ENCODE measurements at places on chromosomes 3 and 15.

DNA sequence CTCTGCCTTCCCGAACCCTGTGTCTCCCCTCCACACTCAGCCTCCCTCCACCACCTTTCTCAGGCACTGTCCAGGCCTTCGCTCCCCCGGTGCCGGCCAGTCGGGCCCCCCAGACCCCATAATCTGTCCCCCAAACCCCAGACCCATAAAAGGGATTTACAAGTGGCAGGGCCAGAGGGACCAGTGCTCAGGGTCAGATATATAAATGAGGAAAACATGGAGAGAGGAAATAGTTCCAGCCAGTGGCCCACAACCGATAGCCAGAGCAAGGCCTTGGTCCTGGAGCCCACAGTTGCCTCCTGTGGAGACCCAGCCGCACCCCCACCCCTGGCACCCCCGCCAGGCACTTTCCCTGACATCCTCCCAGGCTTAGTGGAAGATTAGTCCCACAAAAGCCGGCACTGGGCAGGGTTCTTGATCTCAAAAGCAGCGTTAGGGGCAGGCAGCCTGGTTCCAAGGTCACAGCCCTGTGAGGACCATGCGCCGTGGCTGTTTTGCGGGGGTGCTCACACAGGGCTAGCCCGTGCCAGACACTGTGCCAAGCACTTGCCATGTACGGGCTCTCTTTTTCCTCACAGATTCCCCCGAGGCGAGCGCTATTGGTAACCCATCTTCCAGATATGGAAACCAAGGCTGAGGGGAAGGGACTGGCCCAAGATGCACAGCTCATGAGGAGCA is 1.1 kb upstream of the PLXND1 start:
- DNase-seq = no peak

GRCh38 chr3:184780981-184781515 is 30.9 kb upstream of the VPS8 start:
- peak; percentile 39 for DNase-seq

GRCh38 chr15:40941528-40942336 is 11.5 kb upstream of the CHAC1 start:
- peak; percentile 96 for DNase-seq

DNA sequence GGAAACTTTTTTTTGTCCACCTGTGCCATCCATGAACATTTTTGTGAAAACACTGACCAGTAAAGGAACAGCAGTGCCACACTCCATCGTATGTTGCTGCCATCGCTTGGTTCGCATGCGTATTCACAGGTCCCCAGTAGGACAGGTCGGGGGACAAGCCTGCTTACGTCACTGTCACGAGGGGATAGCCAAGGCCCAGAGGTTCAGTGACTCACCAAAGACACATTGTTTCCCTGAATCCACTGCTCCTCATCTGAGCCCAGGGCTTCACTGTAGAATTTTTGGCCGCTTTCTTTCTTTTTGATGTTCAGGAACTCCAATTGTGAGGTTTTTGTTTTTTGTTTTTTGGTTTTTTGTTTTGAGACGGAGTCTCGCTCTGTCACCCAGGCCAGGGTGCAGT is 5.9 kb downstream of the ADPRH start:
- no peak for DNase-seq

DNA sequence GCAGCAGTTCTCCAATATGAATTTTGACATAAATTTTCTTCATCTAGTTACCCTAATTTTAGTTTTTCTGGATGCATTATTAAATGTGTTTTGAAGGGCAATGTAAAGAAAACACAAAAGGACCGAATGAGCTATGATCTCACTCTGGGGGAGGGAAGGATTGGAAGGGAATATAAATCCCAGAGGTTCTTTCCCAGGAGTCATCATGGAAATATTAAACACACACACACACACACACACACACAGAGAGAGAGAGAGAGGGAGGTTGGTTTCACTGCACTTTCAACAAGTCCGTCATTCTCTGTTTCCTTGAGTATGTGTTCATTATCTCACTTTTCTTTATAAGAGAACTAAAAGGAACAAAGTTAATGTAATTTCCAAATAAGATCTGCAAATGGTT is 70.7 kb upstream of the DCBLD2 start:
- peak; percentile 63 for DNase-seq

DNA sequence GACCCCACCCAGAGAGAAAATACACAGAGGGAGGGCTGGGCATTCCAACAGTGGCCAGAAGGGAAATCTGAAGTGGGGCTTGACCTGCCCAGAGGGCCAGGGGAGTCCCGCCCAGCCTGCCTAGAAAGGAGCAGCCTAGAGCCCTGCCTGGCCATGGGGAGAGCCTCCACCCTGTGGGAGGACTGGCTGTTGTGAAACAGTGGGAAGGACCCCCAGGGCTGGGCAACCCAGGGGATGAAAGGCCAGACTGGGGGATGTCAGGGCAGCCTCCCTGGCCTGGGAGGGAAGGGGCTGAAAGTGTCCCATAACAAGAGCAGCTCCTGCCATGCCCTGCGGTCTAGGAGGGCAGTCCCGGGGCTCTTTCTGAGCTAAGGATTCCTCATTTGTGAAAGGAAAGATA is 69.0 kb downstream of the SLC12A8 start:
- no peak for DNase-seq

Measured in GM03348 (cell line).